ENCODE measurements at places on chromosomes 16 and 17.

GRCh38 chr16:58111302-58111627 lies 17.9 kb downstream of the CFAP20 start:
- DNase-seq = no peak

DNA sequence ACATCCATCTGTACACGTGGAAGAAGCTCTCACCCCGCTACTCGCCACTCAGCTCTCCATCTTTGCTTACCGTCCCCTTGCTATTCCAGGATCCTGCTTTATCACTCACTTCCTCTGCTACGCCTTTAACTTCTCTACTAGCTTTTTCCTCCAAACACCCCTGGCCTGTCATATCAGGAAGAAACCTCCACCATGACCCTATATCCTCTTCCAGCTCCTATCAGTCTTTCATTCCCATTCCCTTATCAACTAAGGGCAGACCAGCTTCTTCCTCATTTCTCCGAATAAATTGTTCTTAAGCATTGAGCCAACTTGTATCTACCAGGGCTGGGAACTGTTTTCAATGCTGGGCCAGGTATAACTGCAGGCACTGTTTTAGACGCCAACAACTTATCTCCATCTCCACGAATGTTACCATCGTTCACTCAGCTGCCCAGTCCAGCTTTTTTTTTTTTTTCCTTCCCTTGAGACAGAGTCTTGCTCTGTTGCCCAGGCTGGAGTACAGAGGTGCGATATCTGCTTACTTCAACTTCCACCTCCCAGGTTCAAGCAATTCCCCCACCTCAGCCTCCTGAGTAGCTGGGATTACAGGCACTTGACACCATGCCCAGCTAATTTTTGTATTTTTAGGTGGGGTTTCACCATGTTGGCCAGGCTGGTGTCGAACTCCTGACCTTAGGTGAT lies 4.3 kb downstream of the IQCK start:
- DNase-seq = no peak

GRCh38 chr16:88966986-88967829 lies 9.8 kb downstream of the CBFA2T3 start:
- DNase-seq = no peak

DNA sequence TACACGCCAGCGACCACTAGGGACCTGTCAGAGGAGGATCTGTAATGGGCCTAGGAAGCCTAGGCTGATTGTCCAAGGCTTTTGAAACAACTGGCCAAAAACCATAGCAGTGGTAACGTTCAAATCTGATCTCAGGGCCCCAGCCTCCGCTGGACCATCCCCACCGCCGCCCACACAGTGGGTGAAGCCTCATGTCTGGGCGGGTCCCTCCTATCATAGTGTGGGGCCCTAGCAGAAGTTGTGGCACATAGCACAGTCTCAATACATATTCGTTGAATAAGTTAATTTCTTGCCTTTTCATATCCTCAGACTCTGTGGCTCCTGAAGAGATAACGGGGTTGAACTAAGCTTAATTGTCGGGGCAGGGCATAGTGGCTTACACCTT lies 818 bp downstream of the DPH1 start:
- DNase-seq = no peak

DNA sequence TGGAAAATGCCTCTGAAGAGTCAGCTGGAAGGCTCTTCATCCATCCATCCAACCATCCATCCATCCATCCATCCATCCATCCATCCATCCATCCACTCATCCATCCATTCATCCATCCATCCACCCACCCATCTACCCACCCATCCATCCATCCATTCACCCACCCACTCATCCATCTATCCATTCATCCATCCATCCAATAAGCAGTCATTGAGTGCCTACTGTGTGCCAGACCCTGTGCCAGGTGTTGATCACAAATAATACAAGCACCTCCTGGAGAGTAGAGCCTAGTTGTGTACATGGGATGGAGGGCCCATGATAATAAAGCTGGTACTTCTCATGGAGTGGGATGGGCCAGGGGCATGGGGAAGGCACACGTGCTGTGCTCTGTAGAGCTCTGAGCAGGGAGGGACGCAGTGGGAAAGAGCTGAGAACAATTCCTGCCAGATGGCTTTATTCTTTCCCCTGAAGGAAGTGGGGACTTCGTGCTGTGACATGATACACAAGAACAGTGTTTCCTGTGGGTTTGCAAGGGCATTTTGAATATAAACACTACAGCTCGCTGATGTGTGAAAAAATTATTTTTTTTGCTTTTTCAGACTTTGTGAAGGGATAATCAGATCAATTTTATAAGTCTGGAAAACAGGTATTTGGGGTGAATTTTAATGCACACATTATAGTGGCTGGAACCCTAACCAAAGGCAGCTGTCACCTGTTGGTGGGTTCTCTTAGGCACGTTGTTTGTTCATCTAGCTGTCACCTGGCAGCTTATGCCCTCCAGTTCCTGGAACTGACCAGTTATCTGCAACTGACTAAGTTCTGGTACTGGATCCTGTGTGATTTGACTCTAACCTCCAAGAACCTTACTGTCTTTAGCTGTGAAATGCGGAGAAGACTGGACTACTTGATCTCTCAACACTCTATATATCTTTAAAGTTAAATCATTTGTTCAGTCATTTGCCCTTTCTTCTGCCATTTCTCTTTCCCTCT lies 61.3 kb downstream of the PRKCB start:
- no peak for DNase-seq

GRCh38 chr16:20636671-20637070 lies 60.5 kb upstream of the ACSM2B start:
- DNase-seq = no peak

DNA sequence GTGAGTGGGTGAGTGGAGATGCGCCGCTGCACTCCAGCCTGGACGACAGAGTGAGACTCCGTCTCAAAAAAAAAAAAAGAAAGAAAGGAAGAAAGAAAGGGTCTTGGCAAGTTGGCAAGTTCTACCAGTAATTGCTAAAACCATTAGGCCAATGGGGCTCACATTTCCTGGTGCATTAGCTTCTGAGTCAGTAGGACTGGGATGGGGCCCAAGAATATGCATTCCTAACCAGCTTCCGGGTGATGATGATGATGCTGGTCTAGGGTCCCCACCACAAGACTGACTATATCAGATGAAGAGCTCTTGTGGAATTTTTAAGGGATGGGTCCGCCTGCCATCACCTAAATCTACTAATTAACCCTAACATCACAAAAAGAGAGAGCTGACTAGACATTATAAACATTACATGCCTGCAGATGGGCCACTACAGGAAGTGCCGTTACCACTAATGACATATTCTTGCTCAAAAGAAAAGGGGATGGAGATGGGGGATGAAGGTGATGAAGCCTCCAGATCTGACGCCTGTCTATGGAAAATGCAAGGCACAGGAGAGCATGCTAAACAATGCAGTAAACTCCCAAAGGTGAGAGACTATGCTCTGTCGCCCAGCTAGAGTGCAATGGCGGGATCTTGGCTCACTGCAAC lies 13.1 kb downstream of the MYH11 start:
- no peak for DNase-seq

- no peak for DNase-seq
Measured at GRCh38 chr17:68704871-68705713, 103.9 kb upstream of the FAM20A start.

DNA sequence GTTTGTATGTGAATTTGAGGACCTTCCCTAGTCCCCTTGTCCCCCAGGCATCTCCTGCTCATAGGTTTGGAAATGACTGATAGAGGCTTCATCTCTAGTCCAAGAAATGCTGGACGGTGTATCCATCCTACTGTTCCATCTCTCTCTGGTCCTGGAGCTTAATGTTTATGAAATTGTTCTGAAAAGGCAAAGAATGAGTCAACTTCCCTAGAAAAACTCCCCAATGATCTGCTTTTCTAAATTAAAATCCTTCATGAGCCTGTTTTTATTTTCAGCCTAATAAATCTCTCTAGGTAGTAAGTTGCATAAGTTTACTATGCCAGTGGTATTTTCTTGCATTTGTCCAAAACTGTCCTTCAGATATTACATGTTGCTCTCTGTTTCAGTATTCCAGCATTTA lies 2.1 kb upstream of the IGSF6 start:
- DNase-seq = no peak

Measured in GM13976 (cell line).